ENCODE measurements at places on chromosomes 2 and 18.

DNA sequence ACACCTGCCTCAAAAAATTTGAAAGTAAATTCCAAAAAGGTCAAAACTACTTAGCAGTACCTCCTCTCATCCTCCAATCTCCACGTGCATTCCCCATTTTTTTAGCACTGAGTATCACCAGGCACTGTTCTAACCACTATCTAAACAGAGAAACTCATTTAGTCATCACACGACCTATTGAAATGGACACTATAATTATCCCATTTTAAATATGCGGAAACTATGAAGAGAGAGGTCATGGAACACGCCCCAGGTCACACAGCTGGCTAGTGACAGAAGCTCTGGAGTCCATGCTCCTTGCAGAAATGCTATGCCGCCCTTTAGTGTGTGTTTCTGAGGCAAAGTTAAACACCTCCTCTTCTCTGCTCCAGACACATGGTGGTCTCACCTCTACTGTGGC is 99.5 kb downstream of the CABYR start:
- no peak for DNase-seq

- no peak for DNase-seq
Measured at GRCh38 chr18:63264871-63265270, 54.7 kb downstream of the BCL2 start.

DNA sequence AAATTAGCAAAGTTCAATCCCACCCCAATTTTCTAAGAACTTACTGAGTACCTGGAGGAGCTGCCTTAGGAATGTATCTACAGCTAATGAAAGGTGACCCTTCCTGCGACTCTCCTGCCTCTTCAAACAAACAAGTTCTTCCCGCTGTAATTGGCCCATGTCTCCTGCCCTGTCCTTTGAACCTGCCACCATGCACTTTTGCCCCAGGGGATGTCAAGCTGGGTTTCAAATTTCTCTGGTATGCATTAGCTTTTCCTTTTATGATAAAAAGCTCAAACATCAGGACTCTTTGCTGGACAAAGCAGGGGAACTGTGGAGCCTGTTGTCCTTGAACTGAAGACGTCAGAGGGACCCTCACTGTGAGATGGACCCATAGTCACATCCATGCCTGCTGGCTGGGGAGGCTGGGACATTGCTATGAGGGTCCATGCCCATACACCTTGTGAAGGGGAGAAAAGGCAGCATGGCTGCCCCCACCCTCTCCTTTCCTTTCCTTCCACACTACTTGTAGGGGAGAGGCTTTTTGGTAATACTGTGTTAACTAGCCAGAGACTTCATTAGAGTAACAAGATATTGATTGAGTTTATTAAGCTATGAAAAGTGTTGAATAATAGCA is 210.7 kb upstream of the COPS8 start:
- no peak for DNase-seq

DNA sequence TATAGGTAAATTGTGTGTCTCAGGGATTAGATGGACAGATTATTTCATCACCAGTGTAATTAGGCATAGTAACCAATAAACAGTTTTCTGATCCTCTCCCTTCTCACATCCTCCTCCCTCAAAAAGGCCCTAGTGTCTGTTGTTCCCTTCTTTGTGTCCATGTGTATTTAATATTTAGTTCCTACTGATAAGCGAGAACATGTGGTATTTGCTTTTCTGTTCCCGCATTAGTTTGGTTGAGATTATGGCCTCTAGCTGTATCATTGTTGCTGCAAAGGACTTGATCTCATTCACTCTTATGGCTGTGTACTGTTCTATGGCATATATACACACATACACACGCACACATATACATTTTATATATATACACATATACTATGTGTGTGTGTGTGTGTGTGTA is 866.2 kb downstream of the CCDC85A start:
- DNase-seq = no peak

DNA sequence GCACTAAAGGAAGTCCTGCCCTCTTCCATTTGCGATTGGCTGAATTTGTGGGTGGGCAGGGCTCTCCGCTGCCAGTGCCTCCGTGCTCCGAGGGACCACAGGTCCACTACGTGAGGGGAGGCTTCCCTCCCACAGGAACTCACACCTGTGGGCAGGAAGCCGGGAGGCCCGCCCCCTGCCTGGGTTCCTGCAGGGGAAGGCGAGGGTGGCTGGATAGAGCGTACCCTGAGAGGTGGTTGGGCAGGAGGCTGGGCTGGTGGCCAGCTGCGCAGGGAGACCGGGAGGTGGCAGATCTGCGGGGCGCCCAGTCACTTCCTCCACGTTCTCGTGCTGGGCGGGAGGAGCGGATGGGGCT is 47.0 kb upstream of the PTH2R start:
- DNase-seq = no peak

DNA sequence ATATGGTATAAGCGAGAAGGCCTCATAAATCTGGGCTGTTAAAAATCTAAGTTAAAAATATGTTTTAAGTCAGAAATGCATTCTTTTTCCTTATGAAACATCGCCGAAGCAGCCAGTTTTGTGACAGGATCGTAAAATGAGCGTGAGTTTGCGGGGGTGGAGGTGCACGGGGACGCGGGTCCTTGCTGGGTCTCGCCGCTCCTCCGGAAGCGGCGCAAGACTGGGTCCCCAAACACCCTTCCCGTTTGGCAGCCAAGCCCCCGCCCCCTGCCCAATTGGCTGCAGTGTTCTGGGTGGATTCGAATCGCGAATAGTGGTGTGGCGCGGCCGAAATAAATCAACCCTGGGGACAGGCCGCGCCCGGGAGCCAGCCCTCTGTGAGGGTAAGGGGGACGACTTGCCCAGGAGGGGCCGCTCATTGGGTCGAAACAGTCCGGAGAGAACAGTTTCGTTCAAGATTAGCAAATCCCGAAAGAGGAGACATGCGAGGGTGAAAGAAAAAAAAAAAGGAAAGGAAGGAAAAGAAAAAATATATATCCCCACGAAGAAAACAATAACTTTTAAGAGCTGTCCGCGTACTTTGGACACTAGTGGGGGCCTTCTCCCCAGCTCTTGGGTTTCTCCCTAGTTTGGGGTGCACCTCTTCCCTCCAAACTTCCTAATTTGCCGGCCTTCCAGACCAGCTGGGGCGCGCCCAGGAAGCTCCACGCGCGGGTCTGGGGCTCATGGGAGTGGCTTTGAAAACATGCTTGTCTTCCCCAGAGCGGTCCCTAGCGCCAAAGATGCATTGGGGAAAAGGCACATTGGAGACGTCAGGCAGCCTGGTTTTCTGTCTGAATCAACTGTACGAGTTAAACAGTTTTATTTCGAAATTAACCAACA is 3.1 kb upstream of the GATA6 start:
- DNase-seq = no peak

- peak; percentile 84 for DNase-seq
Measured at GRCh38 chr2:202238234-202239197, at the start of gene SUMO1. Gene SUMO1 (minus strand): TSS chr2:202238597. CDS start chr2:202238451, 146 bp downstream.

- DNase-seq = no peak
Measured at GRCh38 chr2:236774171-236774570, 204.5 kb downstream of the ACKR3 start.

DNA sequence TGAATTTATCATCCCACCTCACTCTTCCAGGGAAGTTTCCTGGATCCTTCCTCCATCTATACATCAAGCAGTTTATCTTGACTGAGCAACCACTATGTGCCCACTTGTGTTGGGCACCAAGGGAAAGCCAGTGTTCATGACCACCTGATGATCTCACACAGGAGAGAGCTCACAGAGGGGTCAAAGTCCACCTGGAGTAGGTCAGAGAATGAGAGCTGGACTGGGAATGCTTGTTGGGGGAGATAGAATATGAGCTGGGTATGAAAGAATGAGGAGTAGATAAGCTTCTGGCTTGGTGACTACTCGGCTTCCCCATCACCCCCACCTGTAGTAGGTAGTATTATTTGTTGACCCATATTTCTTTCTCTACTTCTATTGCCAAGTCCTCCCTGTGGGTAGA is 72.2 kb upstream of the CYRIA start:
- DNase-seq = no peak

- DNase-seq = no peak
Measured at GRCh38 chr18:47936952-47937351, 6.5 kb upstream of the SMAD2 start.

GRCh38 chr2:97932975-97933662 is 62.6 kb downstream of the TMEM131 start:
- DNase-seq = no peak

GRCh38 chr2:159183346-159183745 is 103.2 kb downstream of the WDSUB1 start:
- no peak for DNase-seq

DNA sequence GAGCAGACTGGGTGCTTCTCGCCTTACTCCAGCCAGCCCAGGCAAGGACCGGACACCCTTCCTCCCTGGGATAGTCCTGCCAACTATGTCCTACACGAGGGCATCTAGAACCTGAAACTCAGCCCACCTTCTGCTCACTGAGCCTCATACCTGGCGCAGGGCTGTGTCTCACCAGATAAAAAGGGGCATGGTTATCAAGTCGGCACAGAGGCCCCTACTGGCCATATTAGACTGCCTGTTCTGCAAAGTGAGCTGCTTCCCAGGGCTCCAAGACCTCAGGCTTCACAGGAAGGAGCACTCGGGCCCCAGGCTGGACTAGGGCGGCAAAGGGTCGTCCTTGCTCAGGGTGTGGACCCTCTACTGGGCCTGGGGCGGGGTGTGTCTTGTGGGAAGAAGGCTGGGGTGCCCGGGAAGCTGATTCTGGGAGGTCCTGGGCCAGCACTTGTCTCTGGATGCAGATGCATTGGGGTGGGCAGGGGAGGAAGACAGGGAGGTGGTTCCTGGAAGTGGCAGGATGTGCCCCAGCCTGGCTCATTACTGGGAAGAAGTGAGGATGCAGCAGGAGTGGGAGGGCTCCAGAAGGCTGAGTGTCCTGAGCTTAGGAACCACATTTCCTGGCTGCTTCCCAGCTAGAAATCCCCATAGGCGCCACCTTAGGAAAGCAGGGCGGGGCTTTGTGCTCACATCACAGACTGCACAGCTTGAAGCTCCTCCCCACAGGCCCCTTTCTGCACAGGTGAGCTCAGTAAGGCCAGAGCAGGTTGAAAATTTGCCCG is 19.6 kb downstream of the EHD3 start:
- DNase-seq = no peak

DNA sequence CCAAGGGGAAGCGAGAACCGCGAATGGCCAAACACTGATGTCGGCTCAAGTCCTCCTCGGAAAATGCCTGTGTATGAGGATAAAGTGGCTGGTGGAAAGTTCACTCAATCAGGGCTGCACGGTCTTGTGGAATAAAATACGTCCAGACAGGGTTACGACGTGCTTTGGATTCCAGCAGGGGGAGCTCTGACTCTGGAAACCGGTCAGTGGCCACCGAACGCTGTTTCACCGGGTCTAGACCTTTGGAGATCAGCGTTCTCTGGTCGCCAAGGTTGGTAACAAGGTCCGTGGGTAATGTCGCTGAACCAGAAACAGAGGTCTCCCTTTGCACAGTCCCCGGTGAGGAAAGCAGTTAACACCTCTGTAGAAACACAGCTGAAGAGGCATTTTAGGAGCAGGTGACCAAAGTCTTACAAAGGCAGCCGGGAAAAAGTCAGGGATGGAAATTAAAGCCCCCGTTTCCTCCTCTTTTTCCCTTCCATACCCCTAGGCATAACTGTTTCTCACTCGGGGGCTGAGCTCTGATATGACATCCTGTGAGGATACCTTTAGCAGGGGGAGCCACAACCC is 47.8 kb downstream of the CDCA7 start:
- peak; percentile 45 for DNase-seq

DNA sequence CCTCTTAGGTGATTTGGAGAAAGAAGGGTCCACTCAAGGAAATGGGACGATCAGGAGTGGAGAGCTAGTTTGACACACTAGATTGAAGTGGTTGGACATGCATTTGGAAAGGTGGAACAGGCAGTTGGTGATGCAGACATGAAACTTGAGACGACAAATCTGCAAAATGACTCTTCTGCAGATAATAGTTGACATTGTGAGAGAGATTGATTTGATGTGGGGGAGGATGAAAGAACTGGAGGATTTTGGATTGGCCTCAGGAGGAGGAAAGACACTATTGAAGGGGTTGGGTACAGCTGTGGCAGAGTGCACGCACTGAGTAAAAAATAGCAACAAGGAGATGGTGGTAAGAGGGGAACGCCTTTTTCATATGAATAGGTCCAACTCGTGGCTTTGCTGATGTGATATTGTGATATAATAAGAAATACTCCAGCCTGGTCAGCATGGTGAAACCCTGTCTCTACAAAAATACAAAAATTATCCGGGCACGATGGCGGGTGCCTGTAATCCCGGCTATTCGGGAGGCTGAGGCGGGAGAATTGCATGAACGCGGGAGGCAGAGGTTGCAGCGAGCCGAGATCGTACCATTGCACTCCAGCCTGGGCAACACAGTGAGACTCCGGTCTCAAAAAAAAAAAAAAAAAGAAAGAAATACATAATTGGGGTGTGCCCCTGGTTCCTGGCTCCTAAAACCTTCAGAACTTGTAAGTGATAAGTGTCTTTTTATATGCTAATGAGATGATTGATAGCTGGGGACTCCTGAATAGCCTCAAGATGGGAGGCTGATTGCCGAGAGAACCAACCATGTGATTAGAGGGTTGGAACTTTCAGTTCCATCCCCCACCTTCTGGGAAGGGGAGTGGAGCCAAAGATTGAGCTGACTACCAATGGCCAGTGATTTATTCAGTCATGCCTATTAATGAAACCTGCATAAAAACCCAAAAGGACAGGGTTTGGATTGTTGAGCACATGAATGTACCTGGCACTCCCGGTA is 9.7 kb downstream of the TTLL4 start:
- no peak for DNase-seq

DNA sequence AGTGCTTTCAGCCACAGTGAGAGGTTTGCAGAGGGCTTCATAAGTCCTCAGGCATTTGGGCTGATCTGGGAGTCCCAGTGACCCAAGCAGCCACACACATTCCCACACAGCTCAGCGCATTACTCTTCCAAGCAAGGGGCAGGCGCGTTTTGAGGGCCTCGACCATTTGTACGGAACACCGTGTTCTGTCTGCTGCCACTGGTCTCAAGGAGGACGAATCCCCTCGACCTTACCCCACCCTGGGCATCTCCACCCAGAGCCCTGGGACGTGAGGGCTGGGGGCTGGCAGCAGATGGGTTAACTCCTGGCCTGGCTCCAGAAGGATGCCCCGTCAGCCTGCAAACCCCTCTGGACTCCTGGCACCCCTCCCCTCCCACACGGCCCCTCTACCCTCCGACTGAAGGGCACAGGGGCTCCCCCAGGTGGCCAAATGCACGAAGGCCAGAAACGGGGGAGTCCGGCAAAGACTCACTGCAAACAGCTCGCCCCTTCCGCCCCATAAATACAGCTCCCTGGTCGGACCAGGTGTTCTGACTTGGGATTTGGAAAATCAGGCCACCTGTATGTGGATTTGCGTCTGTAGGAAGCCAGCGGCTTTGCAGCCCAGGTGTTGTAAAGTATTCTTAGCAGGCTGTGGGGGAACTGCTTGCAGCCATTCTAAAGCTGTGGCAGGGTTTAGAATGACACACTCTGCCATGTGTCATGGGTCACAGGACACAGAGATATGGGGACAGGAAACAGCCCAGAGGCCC is 33.6 kb upstream of the PTMA start:
- DNase-seq = peak; percentile 38

GRCh38 chr2:145032791-145033190 is 512.9 kb upstream of the ZEB2 start:
- no peak for DNase-seq
